ENCODE measurements at places on chromosomes 13 and 19.
A peak's percentile ranks its signal among the peaks of the same experiment; 100 is the strongest.

DNA sequence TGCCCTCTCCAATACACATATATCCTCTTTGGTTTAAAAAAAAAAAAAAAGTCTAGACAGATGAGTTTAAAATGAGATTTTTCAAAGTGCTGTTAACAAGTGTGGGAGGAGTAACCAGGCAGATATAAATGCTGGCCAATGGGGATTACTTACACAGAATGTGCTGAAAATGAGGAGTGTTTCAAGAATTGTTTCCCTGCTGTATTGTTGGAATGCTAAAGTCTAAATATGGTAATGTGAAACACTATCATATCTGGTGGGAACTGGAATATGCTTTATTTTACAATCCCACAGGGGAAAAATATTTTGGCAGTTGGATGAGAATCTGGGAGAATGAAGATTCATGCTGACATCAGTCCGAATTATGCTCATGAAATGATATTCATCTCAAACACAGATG is 250.7 kb downstream of the DCT start:
- no peak for DNase-seq

GRCh38 chr19:55690769-55691545 is 15.9 kb downstream of the EPN1 start:
- DNase-seq = no peak

DNA sequence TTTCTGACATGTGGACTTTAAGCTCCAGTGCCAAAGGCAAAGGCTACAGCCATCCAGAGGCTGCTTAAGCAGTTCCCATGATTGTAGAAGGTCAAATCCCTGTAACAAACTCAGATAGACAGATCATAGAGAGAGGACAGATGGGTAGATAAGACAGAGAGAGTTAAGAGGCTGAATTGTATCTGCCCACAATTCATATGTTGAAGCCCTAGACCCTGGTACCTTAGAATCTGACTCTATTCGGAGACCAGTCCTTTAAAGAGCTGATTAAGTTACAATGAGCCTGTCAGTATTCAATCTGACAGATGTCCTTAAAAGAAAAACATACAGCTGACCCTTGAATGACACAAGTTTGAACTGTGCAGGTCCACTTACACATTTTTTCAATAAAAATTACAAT is 115.2 kb downstream of the RAP2A start:
- no peak for DNase-seq

DNA sequence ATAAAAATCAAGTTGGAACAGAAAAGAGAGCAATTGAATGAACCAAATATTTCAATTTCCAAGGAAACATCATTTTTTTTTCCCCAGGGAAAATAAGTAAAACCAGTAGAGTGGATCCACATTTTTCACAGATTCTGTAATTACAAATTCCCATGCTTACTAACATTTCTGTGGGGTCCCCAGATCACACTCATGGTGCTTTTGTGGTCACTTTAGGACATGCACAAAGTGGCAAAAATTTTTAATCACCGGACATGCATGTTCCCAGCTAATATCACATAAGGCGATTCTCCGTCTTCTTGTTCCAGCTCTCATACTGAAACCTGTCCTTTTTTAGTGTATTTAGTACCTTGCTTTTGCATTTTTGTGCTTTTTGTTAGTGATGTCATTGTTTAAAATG is 748.2 kb upstream of the SLITRK1 start:
- DNase-seq = no peak

- DNase-seq = no peak
These were observed 241.2 kb downstream of the ABCC4 start for GRCh38 chr13:95060014-95060519.

DNA sequence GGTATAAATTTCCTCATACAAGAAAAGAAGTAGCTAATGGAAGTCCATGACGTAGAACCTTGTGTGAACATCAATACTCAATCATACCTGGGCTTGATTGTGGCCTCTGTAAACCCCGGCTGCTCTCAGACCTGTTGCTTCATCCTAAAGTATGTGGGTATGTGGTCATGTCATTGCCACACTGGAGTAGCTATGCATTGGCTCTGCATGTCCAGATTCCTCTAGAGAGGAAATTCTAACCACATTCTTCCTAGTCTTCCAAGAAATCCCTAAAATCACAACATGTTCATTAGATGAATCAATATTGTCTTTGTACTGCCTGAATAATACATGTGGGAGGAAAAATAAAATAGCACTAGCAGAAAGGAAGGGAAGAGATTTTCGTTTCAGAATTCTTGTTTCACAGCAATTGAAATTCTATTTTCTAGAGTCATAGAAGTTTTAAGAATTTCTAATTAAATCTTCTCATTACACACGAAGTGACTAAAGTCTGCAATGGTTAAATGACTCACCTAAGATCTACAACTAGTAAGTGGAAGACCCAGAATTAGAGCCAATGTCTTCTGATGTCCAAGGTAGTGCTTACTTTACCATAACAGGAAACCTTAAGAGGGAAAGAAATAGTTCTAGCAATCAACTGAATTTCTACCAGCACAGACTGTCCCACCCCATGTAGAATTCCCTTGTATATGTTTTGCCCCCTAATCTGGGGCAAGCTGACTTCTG is 28.0 kb downstream of the RXFP2 start:
- no peak for DNase-seq

GRCh38 chr19:57719901-57720519 is 7.4 kb downstream of the ZNF671 start:
- no peak for DNase-seq

DNA sequence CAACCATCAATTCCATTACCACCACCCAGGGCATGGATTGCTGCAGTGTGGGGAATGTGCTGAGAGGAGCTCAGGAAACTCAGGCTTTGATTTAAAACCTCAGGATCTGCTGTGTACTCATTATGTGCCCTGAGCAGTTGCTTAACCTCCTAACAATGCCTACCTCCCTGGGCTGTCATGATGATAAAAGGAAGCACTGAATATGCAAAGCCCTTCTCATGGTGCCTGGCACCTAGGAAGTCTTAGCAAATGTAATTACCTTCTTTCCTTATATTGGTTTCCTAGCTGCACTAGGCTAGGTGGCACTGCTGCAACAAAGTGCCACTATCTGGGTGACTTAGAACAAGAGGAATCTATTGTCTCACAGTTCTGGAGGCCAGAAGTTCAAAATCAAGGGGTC is 62.2 kb downstream of the KCTD12 start:
- DNase-seq = no peak

- DNase-seq = no peak
These were observed 33.1 kb upstream of the SERP2 start for GRCh38 chr13:44340508-44340907.

GRCh38 chr19:19334063-19334988 is 13.7 kb downstream of the MAU2 start:
- no peak for DNase-seq

DNA sequence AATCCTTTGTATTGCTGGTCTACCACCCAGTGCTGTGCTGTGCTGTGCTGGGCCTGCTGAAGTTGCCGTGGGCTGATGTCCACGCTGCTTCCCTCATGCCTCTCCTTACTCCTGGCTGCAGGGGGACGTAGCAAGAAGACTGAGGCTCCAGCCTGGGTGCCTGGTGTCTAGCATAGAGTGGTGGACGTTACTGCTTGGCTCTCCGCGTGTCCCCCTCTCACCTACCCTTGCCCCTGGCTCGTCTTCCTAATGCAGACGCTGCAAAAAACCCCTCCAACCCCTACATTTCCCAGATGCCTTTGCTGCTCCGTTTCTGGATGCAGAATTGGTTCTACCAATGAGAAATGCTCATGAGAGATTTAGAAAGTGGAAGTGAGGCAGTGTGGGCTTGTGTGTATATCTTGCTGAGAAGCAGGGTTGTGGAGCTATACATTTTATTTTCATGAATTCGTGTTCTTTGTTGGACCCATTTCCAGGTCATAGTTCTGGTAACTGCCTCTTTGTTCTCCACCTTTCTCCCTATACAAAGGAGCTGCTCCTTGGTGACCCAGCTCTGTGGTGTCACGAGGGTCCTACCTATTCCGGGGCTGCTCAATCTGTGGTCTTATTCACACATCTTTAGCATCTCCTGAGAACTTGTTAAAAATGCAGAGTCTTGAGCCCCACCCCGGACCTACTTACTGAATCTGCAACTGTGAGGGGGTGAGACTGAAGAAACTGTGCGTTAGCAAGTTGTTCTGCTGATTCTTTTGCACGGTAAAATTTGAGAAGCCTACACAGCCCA is 7.9 kb upstream of the DENND1C start:
- no peak for DNase-seq

GRCh38 chr19:47231215-47232054 is 436 bp upstream of the BBC3 start:
- peak; percentile 77 for DNase-seq

DNA sequence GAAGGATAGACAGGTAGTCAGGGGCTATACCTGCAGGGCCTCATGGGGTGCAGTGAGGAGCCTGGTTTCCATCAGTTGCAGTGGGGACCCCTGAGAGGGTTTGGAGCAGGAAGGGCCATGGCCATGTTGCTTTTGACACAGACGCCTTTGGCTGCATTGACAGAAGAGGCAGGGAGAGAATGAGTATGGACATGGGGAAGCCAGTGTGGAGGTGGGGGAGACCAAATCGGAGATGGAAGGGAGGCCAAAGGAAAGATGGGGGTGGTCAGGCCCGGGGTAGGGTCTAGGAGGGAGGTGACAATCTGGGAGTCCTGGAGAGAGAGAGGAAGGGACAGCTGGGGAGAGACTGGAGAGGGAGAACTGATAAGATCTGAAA is 1.3 kb downstream of the HSD11B1L start:
- no peak for DNase-seq

DNA sequence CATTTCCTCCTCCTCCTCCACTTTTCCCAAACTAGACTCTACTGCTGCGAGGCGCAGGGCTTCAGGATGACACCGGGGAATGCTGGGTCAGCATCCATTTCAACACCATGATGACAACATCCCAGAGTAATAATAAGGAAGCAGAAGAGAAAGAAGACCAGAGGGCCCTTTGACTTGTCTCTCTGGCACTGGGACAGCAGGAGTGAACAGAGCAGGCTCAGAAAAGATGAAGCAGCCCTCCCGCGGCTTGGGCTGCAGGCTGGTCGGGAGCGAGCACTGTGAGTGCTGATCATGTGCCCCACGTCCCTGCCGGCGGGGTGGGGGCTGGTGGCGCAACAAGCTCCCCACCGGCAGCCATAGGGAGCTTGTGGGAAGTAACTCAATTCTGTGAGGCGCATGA is 30.5 kb downstream of the RANBP3 start:
- DNase-seq = no peak

DNA sequence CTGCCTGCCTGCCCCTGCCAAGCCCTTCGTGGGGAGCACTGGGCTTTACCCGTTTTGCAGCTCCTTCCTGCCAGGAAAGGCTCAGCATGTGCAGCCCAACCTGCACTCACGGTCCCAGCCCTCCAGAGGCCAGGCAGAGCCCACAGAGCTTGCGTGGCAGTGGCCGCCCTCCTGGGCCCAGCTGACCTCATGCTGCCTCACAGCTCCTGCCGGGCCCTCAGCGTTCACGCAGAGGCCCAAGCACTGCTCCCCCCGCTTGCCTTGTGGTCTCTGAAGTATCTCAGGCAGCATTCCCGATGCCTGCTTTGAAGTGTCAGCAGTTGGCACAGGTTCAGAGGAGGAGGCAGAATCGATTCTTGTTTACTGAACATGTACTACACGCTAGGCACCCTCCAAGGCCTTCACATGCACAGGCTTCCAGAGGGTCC is 32.5 kb downstream of the CAPN12 start:
- DNase-seq = no peak

DNA sequence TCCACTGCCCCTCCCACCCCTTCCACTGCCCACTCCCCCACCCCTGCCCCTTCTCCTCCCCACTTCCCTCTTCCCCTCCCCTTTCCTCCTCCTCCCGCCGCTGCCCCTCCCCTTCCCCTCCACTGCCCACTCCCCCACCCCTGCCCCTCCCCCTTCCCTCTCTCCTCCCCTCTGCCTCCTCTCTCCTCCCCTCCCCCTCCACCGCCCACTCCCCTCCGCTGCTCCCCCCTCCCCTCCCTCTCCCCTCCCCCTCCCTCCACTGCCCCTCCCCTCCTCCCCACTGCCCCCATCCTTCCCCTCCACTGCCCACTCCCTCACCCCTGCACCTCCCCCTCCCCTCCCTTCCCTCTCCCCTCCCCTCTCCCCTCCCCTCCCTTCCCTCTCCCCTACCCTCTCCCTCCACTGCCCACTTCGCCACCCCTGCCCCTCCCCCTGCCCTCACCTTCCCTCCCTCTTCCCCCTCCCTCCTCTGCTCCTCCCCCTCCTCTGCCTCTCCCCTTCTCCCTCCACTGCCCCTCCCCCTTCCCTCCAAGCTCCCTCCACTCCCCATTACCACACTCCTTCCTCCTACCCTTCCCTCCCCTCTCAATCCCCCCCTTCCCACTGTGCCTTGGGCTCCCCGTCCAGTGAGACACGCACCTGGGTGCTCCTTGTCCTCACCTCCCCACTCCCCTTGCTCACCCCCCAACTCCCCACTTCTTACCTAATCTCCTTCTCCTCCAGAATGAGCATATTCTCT is 21.9 kb downstream of the ATP8B3 start:
- DNase-seq = no peak

DNA sequence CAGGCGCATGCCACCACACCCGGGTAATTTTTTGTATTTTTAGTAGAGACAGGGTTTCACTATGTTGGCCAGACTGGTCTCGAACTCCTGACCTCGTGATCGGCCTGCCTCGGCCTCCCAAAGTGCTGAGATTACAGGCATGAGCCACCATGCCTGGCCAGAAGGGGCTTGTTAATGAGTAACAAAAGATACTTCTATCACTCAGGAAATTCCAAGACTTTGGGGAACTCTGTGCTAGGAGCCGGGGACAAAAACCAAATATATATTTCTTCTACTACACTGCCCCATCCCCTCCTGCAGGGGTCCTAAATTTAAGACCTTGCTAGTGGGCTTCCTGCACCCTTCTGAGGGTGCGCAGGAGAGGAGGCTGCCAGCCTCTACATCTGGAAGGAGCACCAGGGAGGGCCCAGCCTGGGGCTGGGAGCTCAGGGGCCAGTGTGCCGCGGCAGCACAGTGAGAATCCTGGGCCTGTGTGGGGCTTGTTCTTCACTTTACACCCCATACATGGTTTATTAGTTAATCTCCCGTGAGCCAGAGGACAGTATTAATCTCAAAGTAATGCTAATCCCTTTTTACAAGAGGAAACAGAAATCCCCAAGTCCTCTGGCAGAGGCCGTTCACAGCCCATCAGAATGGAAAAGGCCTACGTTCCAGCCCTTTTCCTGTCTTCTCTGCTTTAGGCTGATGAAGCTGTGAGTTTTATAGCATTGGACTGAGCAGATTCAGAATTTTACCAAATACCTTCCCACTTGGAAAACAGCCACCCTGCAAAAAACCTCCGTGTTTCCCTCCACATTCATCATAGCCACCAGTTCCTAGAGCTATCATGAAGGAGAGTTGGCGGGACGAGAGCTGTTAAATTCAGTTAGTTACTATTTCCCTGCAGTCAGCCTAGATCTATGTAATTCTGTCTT is 44.4 kb upstream of the NPAS1 start:
- no peak for DNase-seq

DNA sequence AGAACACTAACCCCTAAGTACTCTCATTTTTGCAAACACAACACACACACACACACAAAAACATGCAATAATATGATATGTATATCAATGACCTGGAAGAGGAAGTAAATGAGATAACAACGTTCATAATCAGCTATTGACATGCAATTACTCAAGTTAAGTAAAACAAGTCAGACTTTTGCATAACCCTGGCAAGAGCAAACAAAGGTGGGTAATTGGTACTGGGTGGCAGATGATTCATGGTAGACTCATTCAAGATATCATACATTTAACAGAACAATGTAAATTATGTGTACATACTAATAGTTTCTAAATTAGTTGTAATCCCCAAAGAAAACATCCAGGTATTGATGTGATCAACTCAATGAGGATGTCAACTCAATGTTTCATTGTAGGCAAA is 508.8 kb downstream of the DACH1 start:
- DNase-seq = no peak

- DNase-seq = no peak
These were observed 10.1 kb upstream of the NFIX start for GRCh38 chr19:12985049-12985776.

Data from right kidney (tissue), 9 donors.